ENCODE measurements at places on chromosomes 4 and X.
A peak's percentile ranks its signal among the peaks of the same experiment; 100 is the strongest.

DNA sequence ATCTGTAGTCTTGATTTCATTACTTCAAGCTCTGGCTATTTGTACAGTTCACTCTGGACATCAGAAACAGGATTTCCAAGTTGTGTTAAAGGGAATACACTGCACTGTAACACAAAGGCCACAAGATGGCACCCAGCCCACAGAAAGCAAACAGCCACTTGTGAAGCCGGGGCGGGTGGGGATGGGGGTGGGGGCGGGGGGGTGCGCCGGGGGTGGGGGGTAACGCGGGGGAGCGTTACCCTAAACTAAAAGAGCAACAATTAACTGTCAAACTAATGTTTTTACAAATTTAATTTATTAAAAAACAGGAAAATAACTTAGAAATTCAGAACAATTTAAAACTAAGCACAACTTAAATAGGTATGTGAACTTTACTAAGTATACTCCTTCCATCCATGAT is 27.3 kb downstream of the PRDX4 start:
- no peak for DNase-seq

- DNase-seq: no peak
Observed at GRCh38 chr4:184453365-184454160, 20.8 kb downstream of the IRF2 start.

- no peak for DNase-seq
Observed at GRCh38 chr4:21856754-21857153, 91.8 kb downstream of the KCNIP4 start.

DNA sequence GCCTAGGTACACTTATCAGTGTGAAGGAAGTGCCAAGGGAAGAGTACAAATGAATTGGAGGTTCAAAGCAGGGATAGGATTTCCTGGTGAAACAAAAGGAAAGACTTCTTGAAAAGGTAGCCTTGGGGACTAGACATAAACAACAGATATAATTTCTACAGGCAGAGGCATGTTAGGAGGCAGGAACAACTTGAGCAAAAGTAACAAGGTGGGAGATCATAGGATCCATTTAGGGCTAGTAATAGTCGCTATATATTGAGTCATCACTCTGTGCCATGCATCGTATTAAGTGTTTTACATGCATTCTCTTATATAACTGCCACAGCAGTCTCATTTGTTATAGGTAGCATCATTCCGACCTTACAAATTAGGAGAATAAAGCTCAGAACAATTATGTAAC is 98.3 kb upstream of the EOLA2 start:
- no peak for DNase-seq

- peak; percentile 10 for DNase-seq
Observed at GRCh38 chr4:88211473-88212252, 53.2 kb upstream of the ABCG2 start.

- no peak for DNase-seq
Observed at GRCh38 chr4:42327323-42327722, 70.0 kb upstream of the SHISA3 start.

GRCh38 chrX:150731795-150732194 is 38.6 kb downstream of the MTMR1 start:
- DNase-seq: no peak

- no peak for DNase-seq
Observed at GRCh38 chr4:52846502-52846901, 15.6 kb upstream of the RASL11B start.

DNA sequence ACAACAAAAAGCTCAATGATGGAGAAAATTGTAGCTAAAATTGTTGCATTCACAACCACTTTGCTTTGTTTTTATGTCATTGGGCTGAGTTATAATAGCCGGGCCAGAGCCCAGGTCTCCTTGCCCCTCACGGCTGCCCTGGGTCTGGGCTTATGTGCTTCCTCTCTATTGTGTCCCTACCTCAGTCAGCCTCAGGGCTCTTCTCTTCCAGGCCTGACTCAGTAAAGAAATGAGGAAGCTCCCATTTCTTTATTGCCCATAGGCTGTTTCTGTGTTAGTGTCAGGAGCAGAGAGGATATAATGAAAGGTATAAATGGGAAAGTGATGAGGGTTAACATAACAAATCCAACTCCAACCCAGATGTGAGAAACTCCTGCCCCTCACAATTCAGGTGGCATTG is 18.0 kb downstream of the BST1 start:
- no peak for DNase-seq

Data from stimulated activated CD8-positive, alpha-beta memory T cell treated with anti-CD3 and anti-CD28 coated beads, Interleukin-7, amount 100 ng/mL, for 1 hour (primary cell).